ENCODE measurements at places on chromosomes 5 and 9.

GRCh38 chr5:33494466-33494865 is 53.7 kb downstream of the TARS1 start:
- DNase-seq, result peak; percentile 63

DNA sequence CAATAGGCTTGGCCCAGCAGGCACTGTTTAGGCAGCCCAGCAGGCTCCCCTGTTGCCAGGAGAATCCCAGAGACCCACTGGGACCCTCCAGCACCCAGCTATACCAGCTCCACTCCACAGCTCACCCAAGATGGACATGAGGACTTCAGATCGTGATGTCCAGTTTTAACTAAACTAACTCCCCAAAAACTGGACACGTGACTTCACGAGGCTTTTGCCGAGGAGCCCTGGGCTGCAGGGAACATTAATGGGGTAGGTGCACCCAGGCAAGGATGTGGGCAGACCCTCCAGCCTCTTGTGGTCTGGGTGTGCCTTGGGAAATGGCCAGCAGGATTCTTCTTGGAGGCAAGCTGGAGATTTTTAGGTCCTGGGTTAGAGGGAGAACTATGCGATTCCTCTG is 8.9 kb upstream of the NKD2 start:
- DNase-seq, result no peak

GRCh38 chr5:18050776-18051175 is 416.5 kb downstream of the TAF11L14 start:
- no peak for DNase-seq

DNA sequence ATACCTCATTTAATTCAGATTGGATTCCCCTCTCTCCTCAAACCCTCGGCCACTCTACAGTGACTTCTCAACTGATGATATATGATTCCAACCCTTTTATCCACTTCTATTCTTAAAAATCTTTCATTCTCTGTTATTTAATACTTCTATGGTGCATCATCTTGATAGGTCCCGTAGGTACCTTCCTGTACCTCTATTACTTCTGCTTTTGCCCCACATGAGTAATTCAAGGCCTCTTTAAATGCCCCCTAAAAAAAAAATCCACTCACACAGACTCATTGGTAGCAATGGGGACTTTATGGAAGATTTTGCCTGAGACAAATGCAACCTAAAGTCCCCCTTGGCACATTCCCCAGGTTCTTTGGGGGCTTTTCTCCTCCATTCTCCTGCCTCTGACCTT is 54.3 kb downstream of the FAM81B start:
- DNase-seq, result no peak

DNA sequence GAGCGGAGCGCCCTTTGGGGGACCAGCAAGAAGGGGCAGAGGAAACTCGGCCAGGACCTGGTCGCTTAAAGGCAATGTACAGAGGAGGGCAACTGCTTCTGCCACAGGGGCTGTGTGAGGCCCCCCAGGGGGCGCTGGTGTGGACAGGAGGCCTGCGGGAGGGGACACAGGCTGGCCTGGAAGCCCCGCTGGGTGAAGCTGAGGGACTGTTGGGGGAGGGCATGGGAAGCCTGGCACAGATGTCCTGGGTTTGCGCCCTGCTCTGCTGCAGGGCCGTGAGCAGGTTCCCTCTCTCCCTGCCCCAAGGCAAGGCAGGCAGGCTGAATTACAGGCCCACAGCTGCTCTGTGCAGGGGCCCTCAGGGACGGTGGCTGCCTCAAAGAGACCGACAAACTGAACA is 5.4 kb downstream of the MED22 start:
- DNase-seq, result no peak
